ENCODE measurements at places on chromosomes 13 and 19.
A peak's percentile ranks its signal among the peaks of the same experiment; 100 is the strongest.

DNA sequence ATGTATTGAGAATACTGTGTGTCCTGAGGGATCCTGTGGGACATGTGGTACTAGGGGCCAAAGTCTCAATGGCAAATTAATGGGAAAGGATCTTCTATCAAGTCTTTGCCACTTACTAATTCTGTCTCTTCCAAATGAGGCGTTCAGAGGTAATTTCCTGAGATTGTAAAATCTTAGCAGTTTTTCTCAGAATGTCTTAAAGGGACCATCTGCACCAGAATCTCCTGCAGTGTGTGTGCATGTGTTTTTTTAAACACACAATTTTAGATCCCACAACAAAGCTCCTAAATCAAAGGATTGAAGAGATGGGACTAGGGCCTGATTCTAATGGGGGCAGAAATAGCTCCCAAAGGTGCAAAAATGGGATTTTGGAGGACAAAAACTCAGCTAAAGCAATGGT, 78.2 kb downstream of the MYO16 start:
- DNase-seq, result no peak

GRCh38 chr19:29623726-29624488, 17.8 kb downstream of the POP4 start:
- no peak for DNase-seq

- DNase-seq, result peak; percentile 61
Observed at GRCh38 chr19:47609906-47610894, 1.3 kb downstream of the BICRA start.

GRCh38 chr13:112781881-112782361, 92.1 kb downstream of the ATP11A start:
- peak; percentile 78 for DNase-seq

GRCh38 chr13:95571941-95572340, 19.4 kb downstream of the CLDN10 start:
- DNase-seq, result no peak

DNA sequence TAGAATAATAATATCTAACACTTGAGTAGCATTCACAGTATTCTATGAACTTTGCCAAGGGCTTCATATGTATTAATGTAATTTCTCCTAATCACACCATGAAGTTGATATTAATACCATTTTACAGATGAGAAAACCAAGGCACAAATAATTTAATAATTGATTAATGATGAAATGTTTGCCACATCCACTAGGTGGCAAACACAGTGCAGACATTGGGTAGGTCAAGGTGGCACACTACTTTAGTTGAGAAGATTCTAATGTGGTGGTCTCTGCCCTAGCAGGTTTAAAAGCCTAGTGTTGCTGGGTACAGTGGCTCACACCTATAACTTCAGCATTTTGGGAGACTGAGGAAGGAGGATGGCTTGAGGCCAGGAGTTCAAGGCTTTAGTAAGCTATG, 412.4 kb downstream of the SUCLA2 start:
- no peak for DNase-seq

DNA sequence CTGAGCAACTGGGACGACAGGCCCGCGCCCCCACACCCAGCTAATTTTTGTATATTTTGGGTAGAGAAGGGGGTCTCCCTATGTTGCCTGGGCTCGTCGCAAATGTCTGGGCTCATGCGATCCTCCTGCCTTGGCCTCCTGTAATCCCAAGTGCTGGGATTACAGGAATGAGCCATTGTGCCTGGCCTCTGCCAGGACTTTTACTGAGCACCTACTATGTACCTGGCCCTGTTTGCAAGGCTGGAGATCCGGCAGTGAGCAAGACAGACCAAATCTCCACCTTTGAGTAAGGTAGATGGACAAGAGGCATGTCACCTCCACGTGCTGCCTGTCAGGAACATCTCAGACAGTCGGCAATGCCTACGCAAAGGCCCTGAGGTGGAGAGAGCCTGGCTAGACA, 6.9 kb downstream of the FKBP8 start:
- no peak for DNase-seq

DNA sequence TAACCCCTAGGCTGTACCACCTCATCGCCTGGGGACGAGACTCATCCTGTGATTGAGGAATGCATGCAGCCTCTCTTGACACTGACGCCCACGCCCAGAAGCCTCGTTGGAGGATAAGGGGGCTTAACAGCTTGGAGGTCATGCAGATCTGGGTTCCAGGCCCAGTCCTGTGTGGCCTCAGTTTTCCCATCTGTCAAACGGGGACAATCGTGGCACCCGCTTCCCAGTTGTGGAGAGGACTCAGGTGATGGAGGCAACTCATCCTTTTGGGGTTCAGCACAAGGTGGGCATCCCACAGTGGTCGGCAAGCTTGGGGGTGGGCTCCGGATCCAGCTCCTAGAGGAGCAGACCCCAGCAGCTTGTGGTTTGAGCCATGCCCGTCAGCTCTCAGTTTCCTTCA, 1.4 kb upstream of the LGI4 start:
- DNase-seq, result no peak

DNA sequence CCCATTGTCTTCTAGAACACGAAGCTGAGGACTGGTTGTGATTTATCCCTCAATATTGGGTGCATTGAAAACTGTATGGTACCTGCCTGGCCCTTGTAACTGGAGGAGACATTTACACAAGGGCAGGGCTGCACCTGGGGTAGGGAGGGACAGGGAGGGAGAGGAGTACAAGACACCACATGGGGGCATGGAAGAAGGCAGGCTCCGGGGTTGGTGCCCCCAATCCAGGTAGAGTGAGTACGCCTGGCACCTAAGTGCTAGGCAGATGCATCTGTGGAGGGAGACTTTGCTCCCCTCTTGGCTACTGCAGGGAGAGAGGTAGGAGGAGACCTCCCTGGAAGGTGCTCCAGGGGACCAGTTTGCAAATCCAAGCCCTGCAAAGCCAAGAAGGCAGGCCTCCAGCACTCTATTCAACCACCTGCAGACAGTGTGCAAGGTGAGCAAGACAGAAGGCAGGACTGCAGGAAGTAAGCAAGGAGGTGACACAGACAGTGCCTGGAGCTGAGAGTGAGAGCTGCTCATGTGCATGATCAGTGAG, 19.4 kb upstream of the UQCRFS1 start:
- DNase-seq, result no peak

DNA sequence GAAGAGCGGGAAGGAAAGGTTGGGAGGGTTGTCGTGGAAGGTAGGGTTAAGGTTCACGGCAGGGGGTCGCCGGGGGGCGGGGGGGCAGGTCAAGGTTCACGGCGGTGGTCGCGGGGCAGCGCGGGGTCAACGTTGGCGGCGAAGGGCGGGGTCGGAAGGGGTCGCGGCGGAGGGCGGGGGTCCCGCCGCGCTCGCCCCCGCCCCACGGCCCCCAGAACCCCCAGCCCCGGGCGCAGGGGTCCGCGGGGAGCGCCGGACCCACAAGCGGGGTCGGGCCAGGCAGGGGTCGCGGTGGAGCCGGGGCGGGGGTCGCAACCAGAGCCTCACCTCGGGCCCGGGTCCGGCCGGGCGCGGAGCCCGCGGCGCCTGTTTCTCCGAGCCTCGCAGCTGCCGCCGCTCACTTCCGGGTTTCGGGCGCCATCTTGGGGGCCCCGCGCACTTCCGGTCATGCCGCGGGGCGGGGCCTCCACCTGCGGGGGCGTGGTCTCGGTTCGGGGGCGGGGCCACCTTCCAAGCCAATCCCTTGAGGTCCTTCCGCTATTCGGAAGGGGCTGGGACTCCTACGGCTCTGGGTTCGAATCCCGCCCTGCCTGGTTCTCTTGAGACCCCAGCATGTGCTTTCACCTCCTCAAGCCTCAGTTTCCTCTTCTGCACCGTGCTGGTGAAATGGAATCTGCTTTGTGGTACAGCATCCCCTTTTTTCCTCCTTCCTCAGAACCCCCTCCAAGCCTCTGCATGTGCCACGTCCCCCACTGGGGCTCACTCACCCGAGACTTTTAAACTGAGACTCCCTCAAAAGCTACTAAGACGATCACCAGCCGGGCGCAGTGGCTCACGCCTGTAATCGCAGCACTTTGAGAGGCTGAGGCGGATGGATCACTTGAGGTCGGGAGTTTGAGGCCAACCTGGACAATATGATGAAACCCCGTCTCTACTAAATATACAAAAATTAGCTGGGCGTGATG, at the start of gene SBNO2:
Gene SBNO2 (minus strand): TSS at position 424 of the 965 bp plus-strand sequence. CDS start 19,992 bp downstream, outside the sequence.
- peak; percentile 92 for DNase-seq

DNA sequence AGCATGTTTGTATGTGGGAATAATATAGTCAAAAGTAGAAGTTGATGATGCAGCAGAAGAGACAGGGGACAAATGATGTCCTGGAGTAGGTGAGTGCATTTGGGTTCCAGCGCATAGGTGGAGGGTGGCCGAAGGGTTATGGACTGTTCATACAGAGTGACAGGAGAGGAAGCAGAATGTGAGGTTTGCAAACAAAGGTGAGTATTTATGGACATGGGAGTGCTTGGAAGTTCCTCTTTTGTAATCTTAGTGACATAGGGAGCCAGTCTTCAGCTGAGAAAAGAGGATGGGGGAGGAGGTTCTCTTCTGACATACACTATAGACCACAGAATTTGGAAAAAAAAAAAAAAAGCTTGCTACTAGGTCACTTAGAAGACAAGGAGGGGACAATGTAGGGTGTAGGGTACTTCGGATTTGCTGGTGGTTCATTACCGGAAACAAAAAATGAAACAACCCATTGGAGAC, 331.6 kb downstream of the DLEU7 start:
- DNase-seq, result no peak

GRCh38 chr19:31118287-31118955, 230.8 kb downstream of the TSHZ3 start:
- no peak for DNase-seq

DNA sequence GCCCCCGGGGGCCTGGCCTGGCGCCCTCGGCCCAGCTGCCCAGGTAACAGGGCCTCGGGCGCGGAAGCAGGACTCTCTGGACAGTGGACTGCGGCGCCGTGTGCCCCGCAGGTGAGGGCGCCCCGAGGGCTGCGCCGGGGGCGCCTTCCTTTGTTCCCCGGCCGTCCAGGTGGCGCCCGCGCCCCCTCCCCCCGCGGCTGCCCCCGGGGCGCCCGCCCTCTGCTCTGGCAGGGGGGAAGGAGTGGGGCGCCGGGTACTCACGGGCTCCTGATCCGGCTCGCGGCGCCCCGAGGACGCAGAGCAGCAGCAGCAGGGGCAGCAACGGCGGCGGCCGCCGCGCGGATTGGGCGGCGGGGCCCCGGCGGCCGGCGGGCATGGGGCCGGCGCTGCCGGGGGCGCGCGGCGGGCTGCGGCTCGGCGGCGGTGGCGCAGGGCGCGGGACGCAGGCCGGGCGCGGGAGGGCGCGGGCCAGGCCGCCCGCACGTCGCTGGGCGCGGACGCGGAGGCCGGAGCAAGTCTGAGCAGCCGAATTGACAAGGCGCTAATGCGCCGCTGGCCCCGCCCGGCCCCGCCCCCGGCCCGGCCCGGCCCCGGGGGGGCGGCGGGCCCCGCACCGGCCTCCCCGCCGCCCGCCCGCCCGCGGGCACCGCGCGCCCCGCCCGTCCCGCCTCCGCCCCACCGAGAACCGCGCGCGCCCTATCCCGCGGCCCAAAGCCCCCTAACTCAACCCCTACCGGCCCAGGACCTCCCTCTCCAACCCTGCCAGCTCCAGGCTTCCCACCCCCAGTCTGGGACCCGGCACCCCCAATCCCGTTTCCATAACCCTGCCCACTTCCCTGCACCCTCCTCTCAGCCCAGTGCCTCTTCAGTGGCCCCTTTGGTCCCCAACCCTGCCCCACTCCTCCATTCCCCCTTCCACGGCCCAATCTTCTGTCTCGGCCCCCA, at the start of gene CRLF1:
Gene CRLF1 (minus strand): TSS at position 519 of the 945 bp plus-strand sequence. CDS start 143 bp downstream, at position 376.
- DNase-seq, result no peak

- DNase-seq, result no peak
Observed at GRCh38 chr13:51934461-51935087, 72.8 kb downstream of the CCDC70 start.

- no peak for DNase-seq
Observed at GRCh38 chr19:10105509-10106099, 558 bp upstream of the PPAN start.

DNA sequence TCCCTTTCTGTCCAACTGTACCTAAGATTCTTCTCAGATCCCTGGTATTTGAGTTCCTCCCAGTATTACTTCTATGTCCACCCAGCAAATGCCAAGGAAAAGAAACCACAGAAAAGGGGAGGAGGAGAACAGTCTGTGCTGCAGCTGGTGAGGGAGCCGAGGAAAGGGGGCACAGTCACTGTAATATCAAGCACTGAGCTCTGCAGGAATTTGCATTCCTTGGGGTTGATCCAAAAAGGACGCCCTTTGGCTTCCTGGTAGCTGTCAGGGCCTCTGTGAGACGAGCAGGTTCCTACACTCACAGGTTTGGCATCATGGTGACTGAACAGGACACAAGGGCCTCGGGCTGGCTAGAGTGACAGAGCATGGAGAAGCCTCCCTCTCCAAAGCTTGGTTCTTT, 273.4 kb downstream of the NHLRC3 start:
- DNase-seq, result no peak

- no peak for DNase-seq
Observed at GRCh38 chr19:20162821-20163220, 4.2 kb upstream of the ZNF486 start.

- peak; percentile 89 for DNase-seq
Observed at GRCh38 chr19:53076984-53077383, 26.2 kb downstream of the ZNF160 start.

- DNase-seq, result no peak
Observed at GRCh38 chr19:15313649-15314279, 18.6 kb downstream of the BRD4 start.

- DNase-seq, result peak; percentile 29
Observed at GRCh38 chr19:14473073-14473977, 1.8 kb downstream of the PTGER1 start.

DNA sequence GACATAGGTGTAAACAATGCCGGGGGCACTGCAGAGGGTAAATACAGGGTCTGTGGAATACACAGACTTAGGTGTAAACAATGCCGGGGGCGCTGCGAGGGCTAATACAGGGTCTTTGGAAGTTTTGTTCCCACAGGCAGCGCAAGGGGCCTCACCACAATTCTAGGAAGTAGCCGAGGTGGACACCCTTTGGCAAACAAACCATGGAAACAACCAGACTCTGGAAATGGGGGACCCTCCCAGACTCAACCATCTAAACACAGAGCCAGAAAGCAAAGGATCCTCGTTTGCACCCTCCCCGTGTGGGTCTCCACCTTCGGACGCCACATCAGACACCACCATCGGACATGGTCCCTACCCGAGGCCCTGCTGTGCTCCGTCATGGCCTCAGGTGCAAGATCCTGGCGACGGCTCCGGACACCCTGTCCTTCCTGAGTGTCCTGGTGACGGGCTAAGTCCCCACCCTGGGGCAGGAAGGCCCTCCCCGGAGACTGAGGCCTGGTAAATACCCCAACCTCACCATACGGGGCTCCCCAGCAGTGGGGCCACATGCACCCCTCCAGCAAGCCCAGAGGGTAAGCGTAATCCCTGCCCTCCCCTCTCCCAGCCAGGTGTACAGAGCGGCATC, 16.7 kb upstream of the PLPP2 start:
- DNase-seq, result no peak

DNA sequence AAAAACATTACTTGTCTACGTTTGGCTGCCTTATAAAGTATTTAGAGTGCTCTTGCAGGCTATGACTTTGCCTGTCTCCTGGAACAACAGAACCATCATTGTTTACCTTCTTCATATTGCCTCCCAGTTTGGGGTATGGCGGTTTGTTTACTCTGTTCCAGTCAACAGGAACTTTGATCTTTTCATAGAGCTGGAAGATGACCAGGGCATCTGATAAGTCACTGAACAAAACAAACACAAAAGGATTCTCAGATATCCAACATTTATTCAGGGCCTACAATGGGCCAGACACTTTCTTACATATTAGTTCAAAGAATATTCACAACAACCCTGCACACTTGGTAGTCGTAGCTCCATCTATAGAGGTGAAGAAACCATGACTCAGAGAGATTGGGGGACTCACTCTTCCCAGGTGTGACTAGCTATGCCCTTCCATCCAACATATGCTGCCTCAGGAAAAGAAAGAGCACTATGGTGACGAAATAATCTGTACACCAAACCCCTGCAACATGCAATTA, 38.4 kb upstream of the CPB2 start:
- no peak for DNase-seq
